ENCODE measurements at places on chromosomes 4 and X.

DNA sequence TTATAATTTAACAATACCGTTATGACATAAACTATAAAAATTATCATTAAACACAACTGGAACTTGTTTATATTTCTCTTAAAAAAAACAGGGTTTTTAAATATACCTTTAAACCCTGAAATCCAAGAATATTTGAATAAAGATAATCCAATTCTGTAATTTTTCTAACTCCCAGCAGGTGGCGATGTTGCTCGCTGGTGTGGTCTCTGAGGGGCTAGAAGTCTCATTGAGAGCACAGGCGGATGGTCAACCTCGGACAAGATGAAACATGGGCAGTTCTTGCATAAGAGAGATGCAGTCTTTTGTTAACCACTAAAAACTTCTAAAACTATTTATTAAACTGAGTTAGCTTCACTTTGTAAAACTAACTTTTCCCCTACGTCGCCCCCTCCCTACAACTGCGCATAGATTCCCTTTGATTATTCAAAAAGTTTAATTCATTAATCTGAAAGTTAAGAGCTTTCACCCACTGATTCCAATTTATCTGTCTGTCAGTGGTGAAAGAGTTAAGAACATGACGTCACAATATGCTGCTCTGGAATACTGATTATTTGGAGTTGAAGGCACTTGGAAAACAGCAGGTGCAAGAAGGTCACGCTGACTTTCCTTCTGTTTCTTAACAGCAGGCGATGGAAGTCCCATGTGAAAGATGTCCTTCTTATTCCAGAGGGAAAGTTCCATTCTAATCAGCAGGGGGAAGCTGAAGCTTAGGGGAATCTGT is 29.5 kb downstream of the DMP1 start:
- peak; percentile 8 for DNase-seq

DNA sequence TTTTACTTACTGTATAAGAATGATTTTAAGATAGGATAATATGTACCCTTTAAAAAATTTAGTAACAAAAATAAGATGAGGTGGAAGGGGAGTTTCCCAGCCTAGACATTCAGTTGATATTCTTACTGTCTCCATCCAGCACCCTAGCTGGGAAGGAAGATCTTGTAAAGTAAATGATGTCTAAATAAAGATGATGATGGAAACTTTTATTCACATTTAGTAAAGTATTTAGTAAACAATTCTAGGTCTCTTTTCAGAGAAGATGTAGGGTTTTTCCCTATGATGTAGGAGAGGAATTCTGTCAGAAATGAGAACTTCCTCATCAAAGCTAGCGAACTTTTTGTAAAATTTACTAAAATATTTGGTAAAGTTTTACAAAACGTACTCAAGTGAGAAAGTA is 136.8 kb downstream of the RAPGEF2 start:
- DNase-seq, result no peak

- DNase-seq, result peak; percentile 15
These were observed at the start of gene TRAM1L1 for GRCh38 chr4:117084866-117085701. TRAM1L1 (minus strand) TSS chr4:117085576; CDS start chr4:117085393, 183 bp downstream.

DNA sequence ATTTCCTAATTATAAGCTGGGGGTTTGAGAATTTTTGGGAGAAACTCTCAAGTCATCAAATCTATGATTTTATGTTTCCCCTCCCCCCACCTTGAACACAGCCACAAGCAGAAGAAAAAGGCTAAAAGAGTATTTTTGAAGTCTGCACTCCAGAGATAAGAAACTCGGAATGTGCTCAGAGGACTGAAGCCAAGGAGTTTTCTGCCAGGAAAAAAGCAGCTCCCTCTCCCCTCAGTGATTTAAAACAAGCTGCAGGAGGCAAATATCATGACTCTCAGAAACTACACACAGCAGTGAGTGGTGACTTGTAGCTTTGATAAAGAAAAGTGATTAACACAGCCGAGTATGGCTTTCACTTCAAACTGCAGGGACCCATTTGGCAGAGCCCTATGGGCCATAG is 800.2 kb upstream of the FTHL17 start:
- no peak for DNase-seq

GRCh38 chr4:49516796-49517195 is 530.7 kb downstream of the CWH43 start:
- no peak for DNase-seq

DNA sequence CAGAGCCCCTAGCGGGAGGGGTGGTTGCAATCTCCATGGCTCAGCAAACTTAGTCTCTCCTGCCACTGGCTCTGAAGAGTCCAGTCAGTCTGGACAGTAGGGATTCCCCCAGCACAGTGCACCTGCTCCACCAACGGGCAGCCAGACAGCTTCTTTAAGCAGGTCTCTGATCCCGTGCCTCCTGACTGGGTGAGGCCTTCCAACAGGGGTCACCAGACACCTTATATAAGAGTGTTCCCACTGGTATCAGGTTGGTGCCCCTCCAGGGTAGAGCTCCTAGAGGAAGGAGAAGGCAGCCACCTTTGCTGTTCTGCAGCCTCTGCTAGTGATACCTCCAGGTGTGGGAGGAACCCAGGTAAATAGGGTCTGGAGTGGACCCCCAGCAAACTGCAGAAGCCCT is 1393.4 kb downstream of the STIM2 start:
- no peak for DNase-seq

DNA sequence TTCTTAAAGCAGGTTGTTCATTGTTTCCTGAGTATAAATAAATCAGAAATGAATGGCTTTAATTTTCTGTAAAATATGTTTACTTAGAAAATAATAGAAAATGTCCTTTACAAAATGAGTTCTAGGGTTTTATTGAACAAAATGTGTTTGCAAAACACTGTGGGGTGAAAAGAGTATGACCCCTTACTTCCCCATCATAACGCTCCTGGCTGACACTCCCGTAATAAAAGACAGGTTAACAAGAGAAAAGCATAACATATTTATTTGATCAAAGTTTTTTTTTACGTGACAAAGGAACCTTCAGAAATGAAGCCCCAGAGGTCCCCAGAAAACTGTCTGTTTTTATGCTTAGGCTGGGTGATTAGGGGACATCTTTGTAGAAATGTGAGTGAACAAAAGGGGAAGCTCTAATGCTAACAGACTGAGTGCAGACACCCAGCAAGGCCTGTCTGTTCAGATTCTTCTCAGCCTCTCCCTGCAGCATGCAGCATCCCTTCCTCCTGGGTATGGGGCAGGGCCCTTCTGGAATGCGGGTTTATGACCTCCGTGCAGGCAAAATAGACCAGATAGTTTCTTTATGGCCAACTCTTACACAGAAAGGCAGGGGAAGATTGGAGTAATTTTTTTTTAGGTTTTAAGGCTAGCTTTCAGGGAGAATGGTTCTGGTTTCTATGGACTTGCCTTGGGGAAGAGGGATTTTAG is 26.1 kb downstream of the ZFP42 start:
- no peak for DNase-seq

GRCh38 chr4:24604558-24605214 is 20.3 kb upstream of the DHX15 start:
- DNase-seq, result no peak

GRCh38 chrX:50067435-50068284 is 133.1 kb downstream of the AKAP4 start:
- DNase-seq, result no peak

- DNase-seq, result no peak
These were observed 1296.1 kb upstream of the PCDH7 start for GRCh38 chr4:29423836-29424721.

DNA sequence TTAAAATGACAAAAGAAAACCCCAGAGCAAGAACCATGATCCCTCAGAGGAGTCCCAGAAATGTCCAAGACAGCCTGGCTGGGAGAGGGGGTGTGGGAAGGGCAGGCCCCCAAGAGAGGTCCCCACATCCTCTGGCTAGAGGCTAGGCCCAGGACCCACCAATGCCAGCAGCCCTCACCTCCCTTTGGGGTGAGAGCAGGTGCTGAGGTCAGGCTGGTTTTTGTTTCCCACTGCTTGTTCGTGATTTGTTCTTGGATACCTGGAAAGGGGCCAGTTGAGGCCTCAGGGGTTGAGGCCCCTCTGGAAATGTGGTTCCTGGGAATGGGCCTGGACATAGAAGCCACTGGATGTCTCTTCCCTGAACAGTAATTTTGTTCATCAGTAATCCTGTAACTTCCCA is 2.3 kb upstream of the GRSF1 start:
- DNase-seq, result no peak

- DNase-seq, result no peak
These were observed 31.4 kb upstream of the JAKMIP1 start for GRCh38 chr4:6231663-6232165.

- no peak for DNase-seq
These were observed 39.9 kb downstream of the CCKAR start for GRCh38 chr4:26450418-26450817.

GRCh38 chr4:149518471-149518870 is 297.2 kb downstream of the IQCM start:
- no peak for DNase-seq

GRCh38 chr4:134243742-134244713 is 42.4 kb upstream of the PABPC4L start:
- no peak for DNase-seq

DNA sequence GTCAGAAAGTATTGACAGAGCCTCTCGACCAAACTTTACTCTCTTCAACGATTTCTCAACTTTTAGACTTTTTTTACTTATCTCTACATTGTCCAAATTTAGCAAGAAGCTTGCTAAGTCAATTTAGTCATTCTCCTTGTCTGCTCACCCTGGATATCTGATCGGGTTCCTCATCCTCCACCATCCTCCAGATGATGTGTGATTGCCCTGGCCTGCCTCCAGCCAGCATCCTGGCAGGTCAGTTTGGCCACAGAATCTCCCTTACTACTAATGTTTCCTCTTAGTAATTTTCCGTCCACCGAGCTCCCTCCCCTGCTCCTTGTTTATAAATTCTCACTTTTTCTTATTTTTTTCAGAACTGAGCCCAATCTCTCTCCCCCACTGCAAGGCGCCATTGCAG is 167.9 kb upstream of the ZFP42 start:
- DNase-seq, result no peak

GRCh38 chr4:168666531-168666930 is 169.7 kb downstream of the PALLD start:
- no peak for DNase-seq

GRCh38 chrX:48156014-48156413 is 25.6 kb downstream of the SPACA5B start:
- DNase-seq, result no peak

GRCh38 chr4:2280531-2281300 is 18.8 kb upstream of the MXD4 start:
- DNase-seq, result no peak

GRCh38 chrX:38214044-38214443 is 6.6 kb downstream of the SRPX start:
- no peak for DNase-seq
